NCI-H1092 (cell line): ENCODE measurements at places on chromosomes 13 and 19.
A peak's percentile ranks its signal among the peaks of the same experiment; 100 is the strongest.

DNA sequence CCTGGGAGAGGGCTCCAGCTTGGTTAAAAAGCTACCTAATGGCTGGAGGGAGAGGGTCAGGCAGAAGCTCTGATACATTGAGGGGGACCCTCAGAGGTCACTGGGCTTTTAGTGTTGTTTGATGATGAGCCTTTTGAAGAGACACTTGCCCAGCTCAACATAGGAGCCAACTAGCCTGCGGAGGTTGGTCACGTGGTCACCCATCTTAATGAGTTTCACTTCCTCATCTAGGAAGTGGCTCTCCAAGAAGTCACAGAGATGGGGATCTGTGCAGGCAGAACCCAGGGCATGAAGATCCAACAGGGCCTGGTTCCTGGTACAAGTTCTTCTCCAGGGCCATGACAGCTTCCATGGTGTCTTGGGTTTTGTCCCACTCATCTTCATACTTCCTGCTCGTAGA, 33.4 kb downstream of the IPO5 start:
- DNase-seq = no peak

- DNase-seq = no peak
Measured at GRCh38 chr19:17074634-17075034, 618 bp downstream of the HAUS8 start.

DNA sequence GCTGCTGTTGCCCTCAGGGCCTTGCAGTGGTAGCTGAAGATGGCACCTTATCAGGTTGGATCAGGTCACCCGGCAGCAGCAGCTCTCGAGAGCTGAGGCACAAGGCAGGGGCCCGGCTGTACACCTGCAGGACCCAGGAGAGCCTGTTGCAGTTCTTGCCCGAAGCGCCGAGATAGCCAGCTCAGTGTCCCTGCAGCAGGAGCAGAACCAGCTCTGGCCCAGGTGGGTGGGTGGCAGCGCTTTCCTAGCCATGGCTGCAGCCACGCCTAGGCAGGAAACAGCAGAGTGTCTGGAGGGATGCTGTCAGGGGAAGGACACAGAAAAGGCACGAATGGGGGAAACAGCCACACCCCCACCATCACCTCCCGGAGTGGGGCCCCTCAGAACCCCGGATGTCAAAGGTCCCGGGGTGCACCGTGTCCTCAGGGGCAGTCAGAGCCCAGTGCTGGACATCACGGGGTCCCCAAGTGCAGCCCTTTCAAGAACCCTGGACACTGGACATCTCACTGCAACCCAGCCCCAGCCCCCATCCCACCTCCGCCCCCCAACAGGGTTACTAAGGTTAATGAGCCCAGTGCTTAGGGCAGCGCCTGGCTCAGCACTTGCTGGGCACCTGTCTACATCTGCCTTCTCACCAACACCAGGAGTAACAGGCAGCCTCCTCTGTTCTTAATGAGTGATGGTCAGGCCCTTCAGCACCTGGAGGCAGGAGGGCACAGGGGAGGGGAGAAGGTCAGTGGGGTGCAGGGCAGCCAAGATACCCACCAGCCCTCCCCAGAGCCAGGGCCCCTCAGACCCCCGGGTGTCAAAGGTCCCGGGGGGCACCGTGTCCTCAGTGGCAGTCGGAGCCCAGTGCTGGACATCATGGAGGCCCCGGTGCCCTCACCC, 8.7 kb downstream of the ACP4 start:
- DNase-seq = no peak

GRCh38 chr19:3163230-3163886, 15.2 kb upstream of the S1PR4 start:
- peak; percentile 56 for DNase-seq

- DNase-seq = no peak
Measured at GRCh38 chr19:43743059-43743458, 11.7 kb downstream of the SMG9 start.

DNA sequence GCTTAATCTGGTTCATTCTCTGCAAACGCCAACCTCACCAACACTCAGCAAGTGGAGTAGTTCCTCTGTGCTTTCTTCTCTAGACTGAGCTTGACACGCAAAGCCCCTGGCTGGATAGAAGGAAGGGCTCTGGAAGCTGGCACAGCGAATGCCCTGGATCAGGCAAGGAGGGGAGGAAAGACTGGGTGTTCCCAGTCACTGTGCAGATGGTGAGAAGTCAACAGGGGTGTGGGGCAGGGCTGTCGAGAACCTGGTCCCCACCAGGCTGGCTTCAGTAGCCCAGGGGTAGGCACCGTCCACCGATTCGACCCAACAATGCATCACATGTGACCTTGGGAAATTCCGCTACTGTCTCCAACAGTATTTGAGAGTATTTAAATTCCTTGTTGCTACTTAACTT, 65.5 kb downstream of the TSHZ3 start:
- no peak for DNase-seq

GRCh38 chr19:34265221-34265650, 10.9 kb downstream of the GARRE1 start:
- DNase-seq = no peak

DNA sequence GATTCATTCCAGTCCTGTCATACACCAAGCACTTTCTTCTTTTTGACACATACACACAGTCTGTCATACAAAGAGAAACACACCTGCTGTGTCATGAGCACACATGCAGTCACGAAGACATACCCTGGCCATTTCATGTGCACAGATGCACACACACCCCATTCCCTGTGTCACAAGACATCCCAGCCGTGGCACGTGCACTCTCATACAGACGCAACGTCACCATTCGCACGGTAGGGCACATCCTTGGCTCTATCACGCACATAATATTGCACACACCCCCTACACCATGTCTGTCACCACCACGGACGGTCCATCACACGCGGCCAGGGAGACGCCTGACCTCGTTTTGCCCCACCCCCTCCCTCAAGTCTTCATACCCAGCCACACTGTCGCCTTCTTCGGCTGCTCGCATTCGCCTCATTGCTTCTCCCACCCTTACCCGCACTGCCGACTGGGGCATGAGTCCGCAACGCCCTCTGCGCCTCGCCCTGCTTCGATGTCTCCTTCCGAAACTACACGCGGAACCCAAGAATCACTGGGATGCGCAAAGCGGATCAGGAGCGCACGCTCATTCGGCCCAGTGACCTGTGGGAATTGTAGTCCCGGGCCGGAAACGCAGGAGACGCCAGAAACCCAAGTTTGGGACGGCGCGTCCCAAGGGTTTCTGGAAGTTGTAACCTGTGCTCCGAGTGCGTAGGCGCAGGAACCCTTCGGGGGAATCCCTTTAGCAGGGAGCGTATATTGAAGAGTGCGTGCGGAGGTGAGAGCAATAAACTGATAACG, 6.8 kb upstream of the ZNF283 start:
- DNase-seq = no peak

DNA sequence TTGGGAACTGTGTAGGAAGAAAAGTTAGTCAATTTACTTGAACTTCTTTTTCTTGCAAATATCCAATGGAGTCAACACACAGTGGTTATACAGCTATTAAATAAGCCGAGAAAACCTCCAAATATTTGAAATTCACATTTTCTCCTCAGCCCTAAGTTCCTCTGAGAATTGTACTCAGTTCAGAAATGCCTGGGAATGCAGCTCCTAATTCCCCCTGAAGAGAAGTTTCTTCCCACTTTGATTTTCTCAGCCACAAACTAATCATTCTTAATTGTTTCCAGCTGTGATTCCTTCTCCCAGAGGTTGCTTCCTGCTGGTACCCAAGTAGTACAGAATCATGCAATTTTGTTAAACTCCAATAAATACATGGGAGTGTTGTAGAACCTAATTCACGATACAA, 246.1 kb upstream of the MIR17HG start:
- no peak for DNase-seq

DNA sequence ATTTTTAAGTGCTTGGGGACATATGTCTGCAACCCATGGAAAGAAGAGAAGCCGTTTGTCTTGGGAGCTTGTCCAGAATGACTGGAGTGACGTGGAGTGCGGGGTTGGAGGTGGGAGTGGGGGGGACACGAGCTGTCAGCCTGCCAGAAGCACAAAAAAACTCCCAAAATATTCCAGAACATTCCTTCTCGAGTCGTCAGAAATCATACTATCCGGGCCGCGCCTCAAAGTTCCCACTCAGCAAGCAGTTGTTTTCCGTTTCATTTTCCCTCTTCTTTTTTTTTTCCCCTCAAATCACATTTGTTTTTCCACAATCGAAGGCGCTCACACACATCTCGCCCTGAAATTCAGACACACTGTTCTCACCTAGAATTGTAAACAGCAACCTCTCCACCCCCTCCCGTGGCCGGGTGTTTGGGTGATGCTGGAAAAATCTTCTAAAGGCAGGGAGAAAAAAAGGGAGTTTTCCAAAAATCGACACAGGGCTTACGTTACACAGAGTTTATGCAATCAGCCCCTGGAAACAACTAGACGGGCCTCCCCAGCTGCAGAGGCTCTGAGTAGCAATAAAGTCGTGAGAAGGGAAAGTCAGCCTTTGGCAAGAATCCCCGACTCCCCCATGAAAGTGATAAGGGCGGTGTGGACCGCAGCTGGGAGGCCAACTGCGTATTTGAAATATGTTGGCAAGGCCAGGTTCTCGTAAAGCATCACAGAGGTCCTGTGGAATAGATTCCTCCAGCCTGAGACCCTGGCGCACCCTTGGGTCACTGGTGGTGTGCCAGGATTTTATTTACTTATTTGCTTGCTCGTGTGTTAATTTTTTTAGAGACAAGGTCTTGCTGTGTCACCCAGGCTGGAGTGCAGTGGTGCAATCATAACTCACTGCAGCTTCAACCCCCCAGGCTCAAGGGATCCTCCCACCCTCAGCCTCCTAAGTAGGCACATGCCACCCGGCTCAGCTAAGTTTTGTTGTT, 31.2 kb upstream of the KLF2 start:
- DNase-seq = peak; percentile 51

DNA sequence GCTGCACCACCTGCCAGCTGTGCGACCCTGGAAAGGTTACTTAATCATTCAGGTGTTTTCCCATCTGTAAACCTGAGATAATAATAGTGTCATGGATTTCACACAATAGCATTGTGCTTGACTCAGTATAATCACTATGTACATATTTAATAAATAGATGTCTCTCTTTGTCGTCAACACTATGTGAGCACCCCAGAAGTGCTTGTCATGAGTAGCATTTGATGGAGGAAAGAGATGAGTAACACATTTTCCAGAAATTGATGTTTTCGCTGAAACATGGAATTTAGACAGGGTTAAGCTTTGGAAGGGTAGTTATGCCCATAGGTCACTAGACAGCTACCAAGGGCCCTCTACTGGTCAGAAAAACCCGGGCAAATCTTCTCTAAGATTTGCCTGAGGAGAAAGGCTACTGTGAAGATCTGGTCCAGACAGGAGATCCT, 9.5 kb upstream of the MBNL2 start:
- DNase-seq = no peak

DNA sequence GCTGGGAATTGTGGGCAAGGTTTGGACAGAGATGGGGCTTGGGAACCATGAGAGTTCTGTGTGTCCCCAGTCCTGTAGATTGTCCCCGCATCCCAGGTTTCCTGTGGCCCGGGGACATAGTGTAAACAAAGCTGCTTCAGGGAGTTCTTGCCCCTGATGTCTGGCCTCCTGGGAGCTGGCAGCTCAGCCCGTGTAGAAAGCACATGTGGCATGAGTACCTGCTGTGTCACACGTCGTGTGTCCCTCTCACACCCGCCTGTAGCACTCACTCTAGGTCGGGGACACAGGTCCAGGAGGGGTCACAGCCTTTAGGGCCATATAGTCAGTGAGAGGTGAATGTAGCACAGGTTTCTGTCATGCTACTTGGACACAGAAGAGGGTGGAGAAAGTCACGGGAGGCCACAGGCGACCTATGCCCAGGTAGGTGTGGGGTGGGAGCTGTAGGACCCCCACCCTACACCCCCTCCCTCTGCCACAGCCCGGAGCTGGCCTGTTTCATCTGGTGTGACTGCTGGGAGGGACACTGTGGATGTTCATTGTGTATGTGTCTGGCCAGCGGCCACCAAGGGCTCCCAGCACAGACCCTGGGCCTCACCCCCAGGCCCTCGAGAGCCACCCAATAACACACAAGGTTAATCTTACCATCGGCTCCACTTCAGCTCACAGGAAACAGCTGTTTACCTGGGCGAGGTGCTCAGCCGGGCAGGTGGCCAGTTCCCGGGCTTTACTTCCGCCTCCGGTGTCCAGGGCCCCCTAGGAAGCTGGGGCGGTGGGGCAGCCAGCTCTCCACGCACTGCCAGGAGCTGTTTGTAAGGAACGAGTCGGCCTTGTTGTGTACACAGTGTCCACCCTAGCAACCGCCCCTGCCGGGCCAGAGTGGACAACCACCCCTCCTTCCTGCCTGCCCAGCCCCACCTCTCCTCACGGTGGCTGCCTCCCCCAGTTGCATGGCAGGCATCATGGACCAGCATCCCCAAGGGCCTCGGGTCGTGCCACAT, 49.7 kb downstream of the COMP start:
- DNase-seq = peak; percentile 53

- no peak for DNase-seq
Measured at GRCh38 chr13:113887700-113888201, 23.9 kb upstream of the GAS6 start.

GRCh38 chr19:54415208-54415900, at the start of gene TTYH1:
TSS of gene TTYH1 (plus strand) at chr19:54415464. CDS start at chr19:54415553, 89 bp downstream.
- DNase-seq = no peak

GRCh38 chr19:56372281-56372680, 21.1 kb downstream of the ZNF582 start:
- DNase-seq = no peak

- DNase-seq = no peak
Measured at GRCh38 chr19:10230173-10230860, 814 bp downstream of the S1PR2 start.

- peak; percentile 86 for DNase-seq
Measured at GRCh38 chr13:97235549-97236231, 13.6 kb downstream of the MBNL2 start.

DNA sequence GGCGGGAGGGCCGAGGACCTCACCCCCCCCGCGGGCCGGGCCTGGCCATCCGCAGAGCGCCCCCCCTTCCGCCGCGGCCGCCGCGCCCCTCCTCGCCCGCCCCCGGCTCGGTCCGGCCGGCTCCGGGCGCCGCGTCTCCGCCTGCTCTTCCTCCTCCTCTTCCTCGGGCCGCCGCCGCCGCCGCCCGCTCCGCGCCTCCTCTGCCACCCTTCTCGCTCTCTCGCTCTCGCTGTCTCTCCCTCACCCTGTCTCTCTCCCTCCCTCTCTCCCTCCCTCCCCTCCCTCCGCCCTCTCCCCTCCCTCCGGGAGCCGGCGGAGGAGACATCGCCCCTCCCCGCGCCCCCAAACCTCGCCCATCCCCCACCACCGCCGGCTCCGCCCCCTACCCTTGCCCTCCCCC, at the start of gene SHANK1:
Gene SHANK1 (minus strand): TSS at position 237 of the 400 bp plus-strand sequence. CDS start 2,883 bp downstream, outside the sequence.
- DNase-seq = no peak

GRCh38 chr13:41054919-41055619, 6.2 kb upstream of the WBP4 start:
- DNase-seq = no peak

GRCh38 chr13:58992478-58993042, 1171.2 kb downstream of the DIAPH3 start:
- no peak for DNase-seq

- DNase-seq = no peak
Measured at GRCh38 chr19:1873524-1874473, 10.4 kb upstream of the KLF16 start.
